Omental fat pad (tissue), 4 donors: ENCODE measurements at places on chromosomes 12 and 14. TPM values are rescaled to one million over a fixed set of nuclear protein-coding genes. Genes with fewer than 3 reads are reported as not detected.

PLEKHH1 gene
- total RNA-seq, result 3.6 TPM

ITGB7 gene
- 2.2 TPM for total RNA-seq

IL31 gene
- not detected for total RNA-seq

STXBP6 gene
- 6.3 TPM for total RNA-seq

RERGL gene
- total RNA-seq, result not detected

SOS2 gene
- 31.6 TPM for total RNA-seq

STON2 gene
- total RNA-seq, result 8.0 TPM

ANO2 gene
- total RNA-seq, result 95.0 TPM

- DNase-seq, result no peak
Measured at GRCh38 chr12:90253136-90253535, 544.5 kb upstream of the ATP2B1 start.

GRCh38 chr14:89058697-89059096 lies 234.2 kb downstream of the TTC8 start:
- DNase-seq, result no peak

GRCh38 chr14:55582746-55583145 lies 2.7 kb downstream of the KTN1 start:
- DNase-seq, result no peak

GRCh38 chr12:107967170-107967569 lies 161.9 kb upstream of the WSCD2 start:
- no peak for DNase-seq

GRCh38 chr12:46743456-46743855 lies 82.3 kb downstream of the SLC38A4 start:
- no peak for DNase-seq

- no peak for DNase-seq
Measured at GRCh38 chr12:46915836-46916235, 90.0 kb upstream of the SLC38A4 start.

DNA sequence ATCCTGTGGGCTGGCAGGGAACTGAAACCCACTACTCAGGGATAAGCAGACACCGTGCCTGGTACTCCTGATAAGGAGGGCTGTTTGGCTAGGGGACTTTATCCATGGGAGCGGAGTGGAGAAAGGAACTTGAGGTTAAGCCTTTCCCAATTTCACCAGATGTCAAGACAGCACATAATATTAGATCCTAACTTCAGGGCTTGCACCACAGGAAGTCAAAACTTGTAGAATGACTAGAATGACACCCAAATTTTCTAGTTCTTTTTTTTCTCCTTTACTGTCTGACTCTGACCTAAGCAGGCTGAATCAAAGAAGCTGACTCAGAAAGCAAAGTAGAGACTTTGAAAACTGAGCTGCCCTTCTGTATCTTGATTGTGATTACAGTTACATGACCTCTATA lies 7.1 kb upstream of the CGRRF1 start:
- no peak for DNase-seq

DNA sequence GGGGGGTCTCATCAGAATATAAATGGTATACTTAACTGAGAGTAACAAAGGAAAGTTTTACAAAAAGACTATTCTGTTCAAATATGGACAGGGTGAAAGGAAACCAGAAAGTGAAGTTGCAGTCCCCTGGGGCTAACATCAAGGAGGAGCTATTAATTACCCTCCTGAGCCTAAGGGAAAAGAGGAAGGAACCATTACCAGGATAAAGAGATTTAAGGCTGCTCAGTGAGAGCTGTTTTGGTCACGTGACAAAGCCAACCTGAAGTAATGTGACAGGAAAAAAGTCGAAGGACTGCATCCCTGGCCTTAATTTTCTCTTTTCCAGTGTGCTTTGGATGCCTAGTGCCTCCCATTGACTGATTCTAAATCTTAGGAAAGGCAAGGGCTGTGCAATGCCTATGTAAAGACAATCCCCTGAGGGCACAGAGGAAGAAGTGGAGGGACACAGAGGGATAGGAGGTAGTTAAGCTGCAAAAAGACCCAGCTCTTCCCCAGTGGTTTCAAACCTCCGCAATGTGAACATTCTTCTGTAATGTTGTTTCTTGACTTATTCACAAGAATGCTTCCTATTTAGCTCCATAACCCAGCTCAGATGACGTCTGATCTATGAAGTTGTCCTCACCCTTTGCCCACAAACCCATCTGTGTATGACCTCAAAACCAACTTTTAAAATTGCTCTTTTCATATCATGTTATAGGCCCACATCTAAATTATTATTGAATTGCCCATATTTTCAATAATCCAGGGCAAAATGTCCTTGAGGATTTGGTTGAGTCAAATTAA lies 187.7 kb upstream of the DCN start:
- DNase-seq, result no peak

DNA sequence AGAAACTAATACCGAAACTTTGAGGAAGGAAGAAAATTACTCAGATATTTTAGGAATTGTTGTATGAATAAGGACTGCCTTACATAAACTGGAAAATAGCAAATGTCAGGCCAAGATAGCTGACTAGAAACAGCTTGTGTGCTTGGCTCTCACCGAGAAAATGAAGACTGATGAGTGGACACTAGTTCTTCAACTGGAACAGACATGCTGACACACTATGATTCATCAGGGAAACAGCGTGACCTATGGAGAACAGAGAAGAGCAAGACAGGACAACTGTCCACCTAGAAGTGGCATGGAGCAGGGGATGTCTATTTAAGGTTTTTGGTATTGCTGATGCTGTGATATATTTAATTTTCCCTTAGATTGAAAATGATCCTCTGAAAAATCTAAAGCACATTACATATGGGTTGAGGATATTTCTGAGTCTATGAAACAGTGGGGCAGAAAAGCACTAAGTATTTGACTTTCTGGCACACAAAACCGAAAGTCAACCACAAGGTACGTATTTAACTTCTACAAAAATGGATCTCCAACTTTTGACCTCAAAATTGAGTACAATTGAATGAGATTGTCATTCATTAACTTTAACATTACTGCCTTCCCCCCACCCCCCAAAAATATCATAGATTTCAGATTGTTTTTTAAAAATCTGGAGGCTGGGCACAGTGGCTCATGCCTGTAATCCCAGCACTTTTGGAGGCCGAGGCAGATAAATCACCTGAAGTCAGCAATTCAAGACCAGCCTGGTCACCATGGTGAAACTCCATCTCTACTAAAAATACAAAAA lies 863.2 kb downstream of the LRFN5 start:
- no peak for DNase-seq

DNA sequence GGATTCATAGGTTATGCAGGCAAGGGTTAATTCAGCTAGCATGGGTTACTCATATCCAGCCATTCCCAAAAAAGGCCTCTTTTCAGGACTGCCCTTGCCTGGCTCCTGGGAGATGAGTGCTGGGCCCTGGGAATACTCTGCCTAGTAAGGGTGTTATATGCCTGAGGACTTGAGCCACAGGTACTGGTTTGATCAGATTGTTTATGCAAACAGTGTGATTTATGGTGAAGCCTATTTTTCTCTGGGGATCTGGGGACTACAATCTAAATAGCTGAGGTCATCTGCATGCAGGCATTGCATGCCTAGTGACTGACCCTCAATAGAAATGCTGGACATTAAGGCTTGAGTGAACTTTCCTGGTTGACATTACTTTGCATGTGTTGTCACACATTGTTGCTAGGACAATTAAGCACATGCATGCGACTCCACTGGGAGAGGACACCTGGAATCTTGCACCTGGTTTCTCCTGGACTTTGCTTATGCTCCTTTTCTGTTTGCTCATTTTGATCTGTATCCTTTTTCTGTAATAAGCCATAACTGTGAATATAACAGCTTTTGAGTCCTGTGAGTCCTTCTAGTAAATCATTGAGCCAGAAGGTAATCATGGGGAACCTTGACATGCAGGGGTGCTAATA lies 73.0 kb downstream of the RAD51B start:
- DNase-seq, result no peak
